ENCODE measurements at places on chromosomes 11 and 22. TPM values are rescaled to one million over a fixed set of nuclear protein-coding genes. Genes with fewer than 3 reads are reported as not detected.
A peak's percentile ranks its signal among the peaks of the same experiment; 100 is the strongest.

NNMT gene
- 2,246 TPM for total RNA-seq

- peak; percentile 44 for DNase-seq
Measured at GRCh38 chr22:46043816-46044620, 67.1 kb upstream of the WNT7B start.

DNA sequence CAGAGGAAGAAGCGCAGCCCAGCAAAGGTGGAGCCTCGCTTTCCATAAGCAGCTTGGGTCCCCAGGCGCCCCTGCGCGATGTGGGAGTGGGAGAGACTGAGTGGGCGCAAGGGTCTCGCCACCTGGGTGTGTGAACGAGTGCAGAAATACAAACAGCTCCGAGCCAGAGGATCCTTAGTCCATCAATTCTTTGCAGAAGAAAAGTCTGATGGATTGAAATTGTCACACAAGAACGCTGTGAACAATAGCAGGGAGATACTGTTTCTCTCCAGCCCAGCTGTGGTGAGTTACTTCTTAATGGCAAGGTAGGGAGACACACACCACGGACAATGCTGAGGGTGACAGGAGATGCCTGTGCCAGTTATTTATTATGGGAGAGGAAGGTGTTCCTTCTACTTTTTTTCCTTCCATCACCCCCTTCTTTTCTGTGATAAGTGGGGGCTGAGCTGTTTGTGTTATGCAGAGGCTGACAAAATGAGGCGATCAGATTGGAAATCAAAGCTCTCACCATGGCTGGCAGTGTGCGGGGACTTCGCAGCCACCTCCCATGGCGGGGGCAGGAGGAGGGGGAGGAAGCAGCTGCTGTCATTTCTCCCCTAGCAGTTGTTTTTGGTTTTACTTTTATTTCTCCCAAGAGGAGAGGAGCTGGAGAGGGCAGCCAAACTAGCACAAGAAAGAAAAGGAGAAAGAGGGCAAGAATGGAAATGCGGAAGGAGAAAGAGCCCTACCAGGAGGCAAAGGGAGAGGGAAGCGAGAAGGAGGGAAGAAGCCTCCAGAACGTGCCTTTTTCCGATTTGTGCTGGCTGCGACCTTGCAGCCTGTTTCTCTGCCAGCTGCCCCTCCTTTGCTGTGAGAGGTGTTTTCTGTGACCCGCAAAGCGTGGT, 755.8 kb downstream of the NTM start:
- peak; percentile 51 for DNase-seq

GRCh38 chr22:44955102-44955501, 54.7 kb downstream of the PHF21B start:
- no peak for DNase-seq

- no peak for DNase-seq
Measured at GRCh38 chr11:40514124-40514523, 945.3 kb downstream of the LRRC4C start.

DNA sequence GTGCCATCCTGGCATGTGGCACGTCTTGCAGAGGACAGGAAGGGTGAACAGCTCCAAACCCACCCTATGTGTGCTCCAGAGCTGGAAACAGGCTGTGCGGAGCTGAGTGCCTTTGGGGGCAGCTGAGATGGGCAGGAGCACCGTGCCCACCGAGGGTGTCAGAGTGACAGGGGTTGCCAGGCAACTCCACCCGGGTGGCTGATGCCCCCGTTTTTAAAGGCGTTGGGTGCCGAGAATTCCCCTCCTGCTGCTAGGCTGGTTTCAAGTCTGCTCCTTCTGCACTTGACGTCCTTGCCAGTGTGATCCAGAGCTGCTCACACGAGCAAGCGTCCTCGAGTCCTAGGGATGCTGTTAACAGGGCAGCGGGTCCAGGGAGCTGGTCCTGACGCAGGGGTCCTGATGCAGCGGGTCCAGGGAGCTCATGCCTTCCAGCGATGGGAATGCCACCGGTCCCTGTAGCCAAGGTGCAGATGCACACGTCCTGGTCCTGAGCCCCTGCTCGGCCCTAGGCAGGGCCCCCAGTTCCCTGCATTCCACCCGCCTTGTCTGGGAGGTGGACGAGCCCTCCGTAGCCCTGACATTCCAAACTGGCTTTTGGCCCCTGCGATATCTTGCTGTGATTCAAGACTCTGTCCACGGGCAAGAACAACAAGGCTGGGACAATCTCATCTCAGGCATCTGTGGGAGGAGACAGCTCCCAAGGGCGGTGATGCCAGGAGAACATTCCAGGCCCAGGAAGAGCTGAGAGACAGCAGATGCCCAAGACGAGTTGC, 4.9 kb downstream of the KCNQ1 start:
- DNase-seq, result no peak

FAM111B gene
- 42.9 TPM for total RNA-seq

DNA sequence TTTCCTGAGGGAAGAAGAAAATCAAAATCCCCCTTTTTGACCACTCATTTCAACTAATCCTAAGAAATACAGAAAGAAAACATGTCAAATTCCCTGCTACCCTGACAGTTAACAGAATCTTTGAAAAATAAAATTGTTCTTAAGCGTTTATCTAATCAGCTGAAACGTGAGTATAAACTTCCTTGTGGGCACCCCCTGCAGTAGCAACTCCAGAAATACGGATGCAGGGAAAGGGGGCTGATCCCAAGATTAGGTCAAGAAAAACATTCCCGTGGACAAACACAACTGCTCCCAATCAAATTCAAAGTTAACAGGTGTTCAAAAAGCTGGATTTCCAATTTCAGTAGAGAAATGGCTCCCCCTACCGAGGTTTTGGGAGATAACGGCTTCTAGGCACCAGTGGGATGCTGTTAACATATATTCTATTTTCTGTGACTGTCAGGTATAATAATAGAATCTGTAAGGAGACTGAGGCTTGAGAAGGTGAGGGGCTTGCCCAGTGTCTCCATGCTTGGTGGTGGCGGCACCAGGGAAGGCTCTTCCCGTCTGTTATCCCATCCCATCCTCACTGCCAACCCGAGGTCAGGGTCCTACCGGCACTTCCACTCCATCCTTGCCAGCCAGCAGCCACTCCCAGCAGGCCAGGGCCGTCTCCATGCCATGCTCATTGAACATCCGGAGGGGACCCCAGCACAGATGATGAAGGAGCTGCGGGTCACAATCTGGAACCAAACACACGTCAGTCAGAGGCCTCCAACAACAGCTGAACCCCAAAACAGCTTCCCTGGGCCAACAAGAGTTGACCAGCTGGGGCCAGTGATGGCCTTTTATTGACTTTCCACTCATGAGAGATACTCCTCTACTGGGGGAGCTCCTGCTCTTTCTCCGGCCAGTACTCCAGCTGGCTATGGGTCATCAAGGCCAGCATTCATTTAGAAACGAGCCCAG, 32.0 kb upstream of the SERPIND1 start:
- DNase-seq, result peak; percentile 22

- no peak for DNase-seq
Measured at GRCh38 chr11:2590131-2590964, 109.4 kb downstream of the KCNQ1OT1 start.

DRICH1 gene
- not detected for total RNA-seq

DNA sequence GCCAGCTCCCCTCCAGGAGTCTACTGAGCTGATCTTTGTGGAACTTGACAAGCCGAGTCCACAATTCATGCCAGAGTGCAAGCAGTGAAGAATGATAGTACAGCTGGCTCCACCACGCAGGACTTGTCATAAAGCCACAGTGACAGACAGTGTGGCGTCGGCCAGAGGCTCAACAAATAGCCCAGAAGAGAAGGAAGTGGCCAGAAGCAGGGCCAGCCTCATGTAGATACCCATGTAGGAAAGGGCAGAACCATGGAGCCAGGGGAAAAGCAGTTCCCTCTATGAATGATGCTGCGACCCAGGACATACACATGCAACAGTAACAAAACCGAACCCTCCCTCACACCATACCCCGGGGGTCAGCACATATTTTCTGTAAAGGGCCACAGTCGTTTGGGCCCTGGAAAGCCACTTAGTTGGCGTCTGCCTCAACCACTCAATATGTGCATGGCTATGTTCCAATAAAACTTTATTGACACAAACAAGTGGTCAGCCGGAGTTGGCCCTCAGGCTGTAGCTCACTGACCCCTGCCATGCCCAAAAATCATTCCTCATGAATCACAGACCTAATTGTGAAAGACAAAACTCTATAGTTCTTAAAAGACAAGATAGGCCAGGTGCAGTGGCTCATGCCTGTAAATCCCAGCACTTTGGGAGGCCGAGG, 161.4 kb downstream of the BRD1 start:
- DNase-seq, result no peak

DNA sequence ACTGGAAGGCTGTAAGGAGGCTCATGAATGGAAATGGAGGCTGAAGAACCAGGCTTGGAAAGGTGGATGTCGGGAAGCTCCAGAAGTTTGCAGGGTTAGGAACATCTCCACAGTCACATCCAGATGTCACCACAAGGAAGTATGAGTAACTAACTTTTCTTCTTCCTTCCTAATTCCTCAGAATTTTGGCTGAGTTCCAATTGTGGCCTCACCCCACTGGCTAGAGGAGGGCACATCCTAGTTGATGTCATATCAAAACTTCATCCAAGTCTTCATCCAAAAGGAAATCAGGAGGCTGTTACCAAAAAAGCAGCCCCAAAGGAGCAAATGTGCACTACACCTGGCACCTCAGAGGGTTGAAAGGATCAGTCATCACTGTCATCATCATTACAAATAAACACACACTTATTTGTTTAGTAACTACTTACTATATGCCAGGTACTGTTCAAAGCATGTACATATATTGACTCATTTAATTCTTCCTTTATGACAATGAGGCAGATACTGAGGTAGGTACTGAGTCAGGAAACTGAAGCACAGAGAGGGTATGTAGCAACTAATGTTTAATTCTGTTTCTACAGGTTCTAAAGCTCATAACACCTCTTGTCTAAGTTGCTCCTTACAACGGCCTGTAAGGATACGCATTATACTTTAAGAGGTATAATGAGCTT, 7.3 kb upstream of the PTPN5 start:
- DNase-seq, result no peak

DNA sequence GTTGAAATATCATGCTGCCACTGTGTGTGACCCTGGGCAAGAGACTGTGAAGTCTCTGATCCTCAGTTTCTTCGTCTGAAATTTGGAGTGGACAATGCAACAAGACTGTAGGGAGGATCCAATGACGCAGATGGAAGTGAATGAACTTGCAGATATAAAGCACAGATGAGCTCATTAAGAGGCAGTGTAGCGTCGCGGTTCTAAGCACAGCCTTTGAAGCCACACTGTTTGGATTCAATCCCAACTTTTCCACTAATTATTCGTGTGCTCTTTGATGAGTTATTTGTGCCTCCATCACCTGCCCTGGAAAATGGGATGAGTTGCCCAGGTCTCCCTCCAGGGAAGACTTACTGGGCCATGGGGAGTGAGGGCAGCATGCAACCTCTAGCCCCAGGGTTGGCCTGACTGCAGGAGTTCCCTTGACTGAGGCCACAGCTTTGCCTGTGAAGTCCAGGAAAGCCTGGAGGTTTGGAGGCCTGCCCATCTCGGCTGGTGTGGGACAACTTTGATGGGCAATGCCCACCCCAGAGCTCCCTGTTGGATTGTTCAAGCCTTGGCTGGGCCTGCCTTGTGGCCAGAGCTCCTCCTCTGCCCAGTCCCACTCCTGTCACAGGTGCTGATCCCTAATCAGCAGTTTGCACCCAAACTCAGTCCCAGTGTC, 266.0 kb upstream of the B3GAT1 start:
- no peak for DNase-seq

DNA sequence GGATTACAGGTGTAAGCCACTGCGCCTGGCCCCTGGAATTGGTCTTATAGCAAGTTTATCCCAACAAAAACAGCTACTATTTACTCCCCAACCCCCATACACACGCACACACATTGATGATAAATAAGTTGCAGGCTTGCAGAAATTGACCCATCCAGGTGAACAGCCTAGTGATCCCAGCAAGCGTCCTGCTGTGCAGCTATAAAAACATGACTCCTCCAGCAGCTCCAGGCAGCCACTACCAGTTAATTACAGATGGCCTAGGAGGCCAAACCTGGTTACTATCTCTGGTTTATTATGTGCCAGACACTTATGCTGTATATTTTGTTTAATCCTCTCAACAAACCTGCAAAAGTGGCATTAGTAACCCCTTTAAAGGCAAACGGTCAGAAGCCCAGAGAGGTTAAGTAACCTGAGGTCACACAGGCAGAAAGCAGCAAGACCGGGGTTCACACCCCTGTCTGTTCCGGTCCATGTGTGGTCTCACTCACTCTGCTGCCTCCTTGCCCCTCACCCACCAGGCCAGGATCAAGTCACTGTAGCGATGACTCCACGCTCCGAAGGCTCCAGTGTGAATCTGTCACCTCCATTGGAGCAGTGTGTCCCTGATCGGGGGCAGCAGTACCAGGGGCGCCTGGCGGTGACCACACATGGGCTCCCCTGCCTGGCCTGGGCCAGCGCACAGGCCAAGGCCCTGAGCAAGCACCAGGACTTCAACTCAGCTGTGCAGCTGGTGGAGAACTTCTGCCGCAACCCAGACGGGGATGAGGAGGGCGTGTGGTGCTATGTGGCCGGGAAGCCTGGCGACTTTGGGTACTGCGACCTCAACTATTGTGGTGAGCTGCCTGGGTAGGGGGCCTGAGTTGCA, 6.6 kb downstream of the F2 start:
- DNase-seq, result no peak

SLN gene
- not detected for total RNA-seq

GRCh38 chr11:10653946-10654810, 39.4 kb downstream of the IRAG1 start:
- DNase-seq, result peak; percentile 87

DNA sequence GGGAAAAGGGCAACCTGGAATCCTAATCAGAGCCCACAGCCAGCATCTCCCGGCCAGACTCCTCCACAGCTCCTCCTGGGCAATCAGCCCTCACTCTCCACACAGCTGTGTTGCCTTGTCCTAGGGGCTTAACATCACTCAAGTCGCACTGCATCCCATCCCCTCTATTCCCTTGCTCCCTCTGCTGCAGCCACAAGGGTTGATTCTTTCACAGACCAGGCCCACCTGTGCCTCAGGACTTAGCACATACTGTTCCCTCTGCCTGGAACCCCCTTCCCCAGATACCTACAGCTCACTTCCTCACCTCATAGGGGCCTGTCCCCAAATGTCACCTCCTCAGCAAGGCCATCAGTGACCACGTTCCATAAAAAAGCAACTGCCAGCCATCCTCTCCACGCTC, 18.4 kb downstream of the SPATA19 start:
- no peak for DNase-seq

MPZL2 gene
- 0.36 TPM for total RNA-seq

- DNase-seq, result no peak
Measured at GRCh38 chr11:11186249-11186648, 166.8 kb downstream of the CSNK2A3 start.

- DNase-seq, result no peak
Measured at GRCh38 chr11:45141171-45141570, 5.3 kb upstream of the PRDM11 start.
